ENCODE measurements at places on chromosomes 16 and 17.
A peak's percentile ranks its signal among the peaks of the same experiment; 100 is the strongest.

- DNase-seq, result no peak
Measured at GRCh38 chr17:82939621-82940135, 99.9 kb upstream of the ZNF750 start.

GRCh38 chr17:59155439-59156177 lies at the start of gene PRR11:
TSS of gene PRR11 (plus strand) at chr17:59155746. CDS start at chr17:59169753, 14,007 bp downstream.
- DNase-seq, result peak; percentile 76

DNA sequence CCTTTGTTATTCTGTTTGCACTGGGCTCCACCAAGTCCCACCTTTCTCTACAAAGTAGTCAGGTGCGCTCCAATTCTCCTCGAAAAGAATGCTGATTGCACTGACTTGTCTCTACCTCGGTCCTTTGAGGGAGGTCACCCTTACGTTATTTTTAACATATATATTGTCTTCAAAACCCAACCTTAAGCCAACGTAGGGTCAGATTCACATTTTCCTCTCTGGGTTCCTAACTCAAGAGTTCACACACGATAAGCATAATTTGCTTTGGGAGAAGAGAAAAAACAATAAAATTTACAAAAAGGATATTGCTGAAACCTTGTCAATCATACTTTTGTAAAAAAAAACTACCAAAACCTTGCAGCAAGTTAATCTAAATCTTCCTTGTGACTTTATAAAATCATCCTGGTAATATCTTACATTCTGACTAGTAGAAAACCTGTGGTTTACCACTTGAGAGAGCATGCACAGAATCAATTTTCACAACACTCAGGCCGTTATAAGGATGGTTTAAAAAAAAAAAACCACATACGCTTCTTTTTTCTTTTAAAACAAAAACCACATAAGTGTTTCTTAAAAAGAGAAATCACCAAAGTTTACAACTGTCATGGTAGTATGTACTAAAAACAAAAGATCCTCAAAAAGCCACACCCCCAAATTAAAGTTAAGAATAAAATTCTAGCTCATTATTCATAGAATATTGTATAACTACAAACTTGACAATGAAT lies 72.2 kb upstream of the TRAP1 start:
- DNase-seq, result no peak

GRCh38 chr17:18181358-18181757 lies 2.3 kb upstream of the ALKBH5 start:
- DNase-seq, result peak; percentile 36

GRCh38 chr17:17416400-17417360 lies 60.1 kb upstream of the MED9 start:
- DNase-seq, result no peak

DNA sequence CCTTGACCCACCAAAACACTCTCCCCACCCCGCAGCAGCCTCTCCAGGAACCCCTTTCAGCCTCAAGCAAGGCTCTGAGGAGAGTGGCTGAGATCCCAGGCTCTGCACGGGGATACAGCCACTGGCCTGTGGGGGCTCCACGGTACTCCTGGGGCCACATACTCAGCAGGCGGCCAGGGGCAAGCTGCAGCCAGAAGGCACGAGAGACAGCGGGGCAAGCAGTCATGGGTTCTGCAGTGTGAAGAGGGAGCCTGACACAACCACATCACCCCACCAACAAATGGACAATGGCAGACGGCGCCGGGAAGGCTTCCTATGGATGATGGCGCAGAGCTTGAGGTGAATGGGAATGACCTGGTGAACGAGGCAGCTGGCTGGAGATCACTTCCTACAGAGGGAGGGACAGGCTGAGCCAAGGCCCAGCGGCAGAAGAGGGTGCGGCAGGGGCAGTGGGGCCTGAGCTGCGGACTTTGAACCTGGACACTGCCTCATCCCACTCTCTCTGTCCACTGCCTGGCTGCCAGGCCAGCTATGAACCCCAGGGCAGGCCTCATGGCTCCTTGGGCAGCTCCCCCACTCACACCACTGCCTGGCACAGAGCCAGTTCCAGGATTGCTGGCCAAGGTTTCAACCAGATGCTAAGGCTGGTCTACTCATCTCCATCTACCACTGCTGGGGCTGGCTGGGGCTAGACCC lies 10.8 kb upstream of the BCAR1 start:
- DNase-seq, result no peak

GRCh38 chr16:53495325-53495724 lies 7.7 kb downstream of the AKTIP start:
- DNase-seq, result no peak

GRCh38 chr16:3161235-3162018 lies 26.6 kb upstream of the OR1F1 start:
- no peak for DNase-seq

DNA sequence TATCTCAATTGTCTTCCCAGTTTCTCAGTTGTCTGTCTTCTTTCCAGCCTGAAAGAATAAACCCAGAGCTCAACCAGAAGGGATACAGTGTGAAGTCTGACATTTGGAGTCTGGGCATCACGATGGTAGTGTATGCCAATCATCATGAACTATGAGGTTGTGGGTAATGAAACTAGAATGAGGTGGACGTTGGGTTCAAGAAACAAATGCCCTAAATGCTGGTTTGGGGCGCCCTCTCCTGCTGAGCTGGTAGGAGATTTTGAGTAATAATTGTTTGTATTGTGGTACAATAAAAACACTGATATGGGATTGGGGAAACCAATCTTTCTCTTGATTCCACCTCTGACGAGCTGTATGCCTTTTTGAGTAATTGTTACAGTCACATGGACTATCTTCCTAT lies 110.4 kb downstream of the MAP2K6 start:
- no peak for DNase-seq

DNA sequence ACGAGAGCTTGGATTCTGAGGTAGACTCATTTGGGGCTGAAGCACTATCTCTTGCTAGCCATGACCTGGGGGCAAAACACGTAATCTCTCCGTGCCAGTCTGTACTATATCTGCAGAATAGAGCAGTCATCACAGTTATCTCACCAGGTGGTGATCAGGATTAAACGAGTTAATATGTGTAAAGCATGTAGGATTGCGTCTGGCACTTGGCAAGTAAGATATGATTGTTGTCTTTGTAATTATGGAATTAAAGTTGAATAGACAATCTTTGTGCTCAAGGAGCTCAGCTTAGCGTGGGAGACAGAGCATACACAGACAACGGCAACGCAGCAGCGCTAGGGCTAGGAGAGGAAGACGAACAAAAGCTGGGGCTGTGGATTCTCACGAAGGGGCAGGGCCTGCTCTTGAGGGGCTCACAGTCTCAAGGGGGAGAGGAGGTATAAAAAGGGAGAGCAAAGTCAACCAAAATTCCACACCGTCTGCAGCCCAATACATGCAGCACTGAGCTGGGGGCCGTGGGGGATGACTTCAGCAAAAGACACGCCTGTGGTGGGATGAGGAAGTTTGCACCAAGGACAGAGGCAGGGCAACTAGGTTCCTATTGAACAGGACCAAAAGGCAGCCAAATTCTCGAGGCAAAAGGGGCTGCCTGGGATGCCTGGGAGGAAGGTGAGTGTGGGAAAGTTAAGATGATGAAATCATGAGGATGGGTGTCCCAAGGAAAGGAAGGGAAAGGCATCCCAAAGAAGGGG lies 68.6 kb downstream of the SDK2 start:
- DNase-seq, result no peak

- no peak for DNase-seq
Measured at GRCh38 chr16:77679901-77680300, 42.4 kb upstream of the NUDT7 start.

- no peak for DNase-seq
Measured at GRCh38 chr17:28527181-28527681, 21.1 kb downstream of the FOXN1 start.

- DNase-seq, result no peak
Measured at GRCh38 chr17:48134912-48135480, 27.4 kb downstream of the SNX11 start.

- no peak for DNase-seq
Measured at GRCh38 chr16:12245921-12246720, 269.6 kb downstream of the SNX29 start.

DNA sequence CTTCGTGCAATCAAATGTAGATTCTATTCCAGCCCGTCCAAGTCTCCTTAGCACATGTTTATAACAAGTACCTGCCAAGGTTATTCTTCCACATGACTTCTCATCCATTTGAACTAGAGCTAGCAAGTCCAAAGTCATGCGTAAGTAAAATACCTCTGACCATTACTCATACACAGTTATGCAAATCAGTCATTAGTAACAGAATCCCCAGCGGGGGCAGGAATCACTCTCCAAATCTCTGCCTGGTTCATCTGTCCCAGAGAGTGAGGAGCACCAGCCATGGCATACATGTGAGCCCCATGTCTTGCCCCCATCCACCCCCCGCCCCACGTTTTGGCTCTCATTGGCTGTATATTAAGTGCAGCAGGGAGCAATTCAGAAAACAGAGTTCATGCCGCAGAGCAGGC lies 27.7 kb downstream of the SRL start:
- no peak for DNase-seq

- DNase-seq, result no peak
Measured at GRCh38 chr16:3553138-3553923, 23.9 kb downstream of the NLRC3 start.

DNA sequence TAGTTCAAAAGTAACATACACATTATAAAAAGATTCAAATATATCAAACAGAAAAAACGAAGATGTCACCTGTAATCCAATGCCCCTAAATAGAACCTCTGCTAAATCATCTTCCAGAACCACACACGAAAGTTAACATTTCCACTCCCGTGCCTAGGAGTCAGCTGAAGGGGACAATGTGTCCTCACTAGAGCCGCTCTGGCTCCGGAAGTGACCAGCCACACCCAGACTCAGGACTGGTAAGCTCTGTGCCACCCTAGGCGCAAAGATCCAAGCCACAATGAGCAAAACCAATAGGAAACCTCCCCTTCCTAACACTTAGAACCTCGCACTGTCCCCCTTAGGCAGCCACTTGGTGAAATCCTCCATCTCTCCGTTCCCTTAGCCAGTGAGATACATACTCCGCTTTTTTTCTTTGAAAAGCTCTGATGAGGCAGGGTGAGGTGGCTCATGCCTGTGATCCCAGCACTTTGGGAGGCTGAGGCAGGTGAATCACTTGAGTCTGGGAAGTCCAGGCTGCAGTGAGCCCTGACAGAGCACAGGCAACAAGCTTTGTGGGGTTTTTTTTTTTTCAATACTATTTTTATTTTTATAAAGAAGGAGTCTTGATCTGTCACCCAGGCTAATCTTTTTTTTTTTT lies 11.8 kb downstream of the CTRB1 start:
- DNase-seq, result no peak

DNA sequence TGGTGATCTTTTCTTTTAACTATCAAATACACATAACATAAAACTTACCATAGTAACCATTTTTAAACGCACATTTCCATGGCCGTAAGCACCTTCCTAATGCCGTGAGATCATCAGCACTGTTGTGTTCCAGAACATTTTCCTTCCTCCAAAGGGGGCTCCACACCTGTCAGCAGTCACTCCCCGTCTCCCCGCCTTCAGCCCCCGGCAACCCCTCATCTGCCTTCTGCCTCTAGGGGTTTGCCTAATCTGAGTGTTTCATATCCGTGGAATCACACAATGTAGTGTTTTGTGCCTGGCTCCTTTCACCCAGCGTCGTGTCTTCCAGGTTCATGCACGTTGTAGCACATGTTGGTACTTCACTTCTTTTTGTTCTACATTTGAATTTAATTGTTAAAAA lies 350.1 kb upstream of the TNRC6C start:
- no peak for DNase-seq

DNA sequence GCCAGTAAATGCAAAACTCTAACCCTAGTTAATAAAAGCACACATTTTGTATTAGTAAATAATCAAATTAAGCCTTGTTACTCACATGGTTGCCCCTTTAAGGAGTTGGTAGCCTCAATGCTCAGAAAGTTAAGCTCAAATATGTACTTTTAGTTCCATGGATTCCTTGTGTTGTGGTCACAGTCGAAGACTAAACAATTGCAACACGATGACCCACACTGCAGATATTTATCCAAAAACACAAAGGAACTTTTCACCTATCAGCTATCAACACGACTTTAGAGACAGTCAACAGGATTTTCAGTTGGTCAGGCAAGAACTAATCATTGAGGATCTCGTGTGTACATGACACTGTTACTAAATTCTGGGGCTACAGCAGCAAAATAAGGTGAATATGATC lies 47.4 kb upstream of the NUDT7 start:
- no peak for DNase-seq

GRCh38 chr17:50439008-50439407 lies 13.0 kb downstream of the ACSF2 start:
- DNase-seq, result no peak

DNA sequence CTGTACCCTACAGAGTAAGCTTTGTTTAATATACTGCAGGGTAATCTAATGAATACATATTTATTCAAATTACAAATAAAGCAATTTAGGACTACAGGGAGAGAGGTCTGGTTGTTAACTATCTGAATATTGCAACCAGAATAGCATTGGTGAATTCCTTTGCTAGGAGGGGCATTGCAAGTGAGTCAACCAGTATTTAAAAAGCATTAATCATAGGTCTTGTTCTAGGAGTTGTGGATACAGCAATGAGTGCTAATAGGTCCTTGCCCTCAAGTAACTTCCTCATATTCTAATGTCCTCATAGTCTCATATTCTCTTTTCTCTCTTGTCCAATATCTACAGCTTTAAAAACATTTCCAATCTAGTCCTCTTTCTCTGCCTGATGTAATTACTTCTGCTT lies 531.4 kb downstream of the CDH11 start:
- no peak for DNase-seq

- DNase-seq, result no peak
Measured at GRCh38 chr17:49468811-49469385, 26.2 kb upstream of the NGFR start.

Data from stimulated activated CD4-positive, alpha-beta T cell treated with anti-CD3 and anti-CD28 coated beads, Interleukin-1b, Interleukin-23, amount 100 ng/mL, for 24 hours (primary cell).